Astrocyte of the cerebellum (primary cell): ENCODE measurements at places on chromosomes 4 and X.
A peak's percentile ranks its signal among the peaks of the same experiment; 100 is the strongest.

GRCh38 chrX:153934762-153935325 lies at the start of gene NAA10:
TSS of gene NAA10 (minus strand) at chrX:153935037. CDS start at chrX:153934904, 133 bp downstream.
- DNase-seq: peak; percentile 27

GRCh38 chr4:1506956-1507721 lies 100.9 kb upstream of the NKX1-1 start:
- no peak for DNase-seq

GRCh38 chr4:120018786-120019185 lies 47.9 kb downstream of the MAD2L1 start:
- no peak for DNase-seq

- DNase-seq: no peak
These were observed 52.7 kb downstream of the NPY1R start for GRCh38 chr4:163279713-163280112.

DNA sequence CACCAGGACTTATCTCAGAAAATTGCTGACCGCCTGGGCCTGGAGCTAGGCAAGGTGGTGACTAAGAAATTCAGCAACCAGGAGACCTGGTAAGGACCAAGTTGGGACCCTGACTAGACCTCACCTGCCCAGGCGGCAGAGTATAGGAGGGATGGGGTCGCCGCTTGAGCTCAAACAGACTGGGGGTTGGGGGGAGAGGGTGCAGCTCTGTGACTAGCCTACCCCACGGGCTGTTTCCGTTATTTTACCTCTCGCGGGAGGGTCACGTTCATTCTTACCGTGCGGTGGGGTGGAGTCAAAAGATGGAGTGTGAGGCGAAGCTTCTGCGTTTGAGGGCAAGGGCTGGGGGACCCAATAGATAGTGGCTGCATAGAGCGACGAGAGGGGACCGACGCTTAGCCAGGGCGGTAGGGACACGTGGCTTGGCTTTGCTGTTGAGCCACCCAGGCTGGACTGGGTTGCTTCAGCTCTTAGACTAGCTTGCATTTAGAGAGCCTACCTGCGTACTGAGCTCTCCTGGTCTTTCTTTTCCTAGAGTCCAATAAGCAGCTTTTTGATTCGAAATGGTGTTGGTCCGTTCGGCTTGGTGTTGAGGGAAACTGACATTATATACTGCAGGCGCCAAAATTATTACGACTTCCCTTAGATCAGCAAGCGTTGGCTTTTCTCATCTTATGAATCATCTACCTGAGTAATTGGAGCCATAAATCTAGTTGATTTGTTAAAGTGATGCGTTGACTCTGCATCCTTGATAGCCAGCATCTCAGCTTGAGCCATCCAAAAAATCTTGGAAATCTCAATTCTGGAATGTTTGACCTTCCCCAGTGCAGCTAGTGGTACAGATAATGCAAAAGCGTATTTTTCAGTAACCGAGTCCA lies 591 bp downstream of the PRPS1 start:
- DNase-seq: no peak

- no peak for DNase-seq
These were observed 21.6 kb downstream of the TEC start for GRCh38 chr4:48247878-48248558.

DNA sequence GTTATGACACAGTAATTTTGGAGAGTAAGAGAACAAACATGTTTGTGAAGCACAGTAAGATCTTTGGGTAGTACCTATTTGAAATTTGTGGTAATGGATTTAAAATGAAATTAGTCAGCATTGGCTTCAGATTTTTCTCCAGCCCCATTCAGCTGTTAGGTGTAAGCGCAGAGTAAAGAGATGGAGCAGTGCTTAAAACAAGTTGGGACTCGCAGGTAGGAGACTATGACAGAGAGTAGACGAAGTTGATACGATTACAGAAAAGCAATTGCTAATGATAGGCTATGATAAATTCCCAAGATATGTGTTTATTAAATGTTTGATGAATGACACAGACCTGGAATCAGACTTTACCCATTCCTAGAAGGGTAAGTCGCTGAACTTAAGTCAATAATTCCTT lies 72.6 kb downstream of the CHIC2 start:
- DNase-seq: no peak

GRCh38 chr4:126697748-126698147 lies 935.0 kb upstream of the INTU start:
- DNase-seq: peak; percentile 32

DNA sequence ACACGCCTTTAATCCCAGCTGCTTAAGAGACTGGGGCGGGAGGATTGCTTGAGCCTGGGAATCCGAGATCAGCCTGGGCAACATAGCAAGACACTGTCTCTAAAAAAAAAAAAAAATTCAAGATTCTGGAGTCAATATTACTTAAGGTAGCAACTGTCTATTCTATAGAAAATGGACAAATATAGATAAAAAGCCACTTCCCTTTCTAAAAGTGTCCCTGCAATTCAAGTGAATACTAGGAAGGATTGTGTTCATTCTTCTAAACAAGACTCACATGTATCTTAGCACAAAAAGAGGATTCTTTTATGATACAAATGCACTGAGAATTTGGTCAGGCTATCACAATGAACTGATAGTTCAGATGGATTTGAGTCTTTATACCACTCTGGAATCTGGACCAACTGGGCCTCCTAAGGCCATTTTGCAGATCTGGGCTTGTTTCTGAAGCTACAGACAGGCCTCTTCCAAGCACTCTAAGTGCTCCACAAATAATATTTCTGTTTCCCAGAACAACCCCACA lies 7.0 kb downstream of the PKD2 start:
- DNase-seq: no peak

DNA sequence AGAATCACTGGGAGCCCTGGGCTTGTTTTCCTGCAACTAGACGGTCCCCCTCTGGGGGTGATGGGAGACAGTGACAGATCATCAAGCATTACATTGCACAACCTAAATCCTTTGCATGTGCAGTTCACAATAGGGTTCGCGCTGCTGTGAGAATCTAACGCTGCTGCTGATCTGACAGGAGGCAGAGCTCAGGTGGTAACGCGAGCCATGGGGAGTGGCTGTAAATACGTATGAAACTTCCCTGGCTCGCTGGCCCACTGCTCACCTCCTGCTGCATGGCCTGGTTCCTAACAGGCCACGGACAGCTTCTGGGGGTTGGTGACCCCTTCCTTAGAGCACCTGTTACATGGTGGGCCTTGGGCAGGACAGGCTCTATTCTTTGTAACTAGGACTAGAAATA lies 10.4 kb downstream of the PAQR3 start:
- no peak for DNase-seq

GRCh38 chrX:53682885-53683555 lies 3.5 kb downstream of the HUWE1 start:
- DNase-seq: no peak

DNA sequence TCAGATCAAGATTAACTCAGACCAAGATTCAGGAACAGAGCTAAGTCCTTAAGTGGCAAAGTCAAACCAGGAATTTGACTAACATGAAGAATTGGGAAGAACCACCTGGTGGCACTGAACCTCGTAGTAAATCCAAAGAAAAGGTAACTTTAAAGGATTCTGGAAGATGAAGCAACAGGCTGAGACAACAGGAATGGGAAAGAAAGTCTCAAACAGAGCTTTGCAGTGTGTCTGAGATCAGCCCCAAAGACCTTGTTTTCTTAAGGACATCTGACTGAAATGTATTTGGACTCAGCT lies 126.1 kb downstream of the ASB9 start:
- no peak for DNase-seq

GRCh38 chr4:16572631-16573030 lies 325.8 kb downstream of the LDB2 start:
- DNase-seq: no peak

DNA sequence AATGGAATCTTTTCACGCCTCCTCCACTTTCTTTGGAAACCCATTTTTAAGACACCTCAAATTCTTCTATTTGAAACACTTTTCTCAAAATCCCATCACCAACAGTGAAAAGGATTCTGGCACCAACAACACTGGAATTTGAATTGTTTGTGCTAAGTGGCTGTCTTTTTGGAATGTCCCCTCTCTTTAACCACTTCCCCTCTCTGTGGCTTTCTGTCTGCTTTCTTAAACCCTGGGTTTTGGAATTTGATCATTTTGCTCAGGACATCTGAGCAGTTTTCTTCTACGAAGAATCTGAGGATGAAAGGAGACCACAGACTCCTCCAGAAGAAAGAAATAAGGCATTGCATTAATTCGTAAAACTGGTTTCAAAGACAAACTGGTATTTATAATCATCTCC lies 89.0 kb downstream of the MXRA5 start:
- peak; percentile 12 for DNase-seq

- DNase-seq: peak; percentile 56
These were observed 599 bp downstream of the NUP54 start for GRCh38 chr4:76147454-76148141.

DNA sequence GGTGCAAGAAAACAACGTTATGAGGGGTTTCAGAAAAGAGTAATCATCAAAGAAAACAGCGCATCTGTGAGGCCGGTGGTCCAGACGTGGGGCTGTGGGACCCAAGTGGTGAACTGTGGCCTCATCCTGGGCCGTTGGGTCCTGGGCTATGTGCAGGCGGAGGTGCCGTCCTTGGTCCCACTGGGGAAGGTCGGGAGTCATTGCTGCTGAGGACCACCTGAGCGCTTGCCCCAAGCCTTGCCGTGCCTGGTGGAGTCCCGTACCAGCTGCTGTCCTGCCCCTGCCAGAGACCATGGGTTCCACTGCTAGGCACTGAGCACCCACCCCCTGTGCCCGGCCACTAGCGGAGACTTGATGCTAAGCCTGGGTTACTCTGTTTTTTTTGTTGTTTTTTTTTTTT lies 25.5 kb upstream of the UVSSA start:
- DNase-seq: no peak

GRCh38 chr4:105189855-105190650 lies 43.4 kb downstream of the TET2 start:
- no peak for DNase-seq
